ENCODE measurements at places on chromosomes 16 and 17. TPM values are rescaled to one million over a fixed set of nuclear protein-coding genes. Genes with fewer than 3 reads are reported as not detected.

DNA sequence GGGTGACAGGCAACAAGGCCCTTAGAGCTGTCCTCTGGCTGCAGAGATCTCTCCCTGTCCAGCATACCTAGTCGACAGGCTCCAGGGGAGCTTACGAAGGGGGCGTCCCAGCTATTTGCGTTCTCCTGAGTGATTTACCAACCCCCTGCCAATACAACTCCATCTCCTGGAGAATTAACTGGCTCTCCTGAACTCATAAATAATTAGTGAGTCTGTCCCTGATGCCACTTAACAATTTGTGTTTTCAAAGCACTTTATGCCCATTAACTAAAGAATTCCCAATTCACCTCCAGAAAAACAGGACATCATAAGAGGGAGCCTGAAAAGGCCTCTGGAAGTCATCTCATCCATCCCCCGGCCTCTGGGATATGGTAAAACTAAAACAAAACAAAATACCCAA lies 26.7 kb downstream of the SDK2 start:
- DNase-seq, result no peak

Gene TBC1D3C
- not detected for total RNA-seq

Gene TNFRSF17
- not detected for total RNA-seq

DNA sequence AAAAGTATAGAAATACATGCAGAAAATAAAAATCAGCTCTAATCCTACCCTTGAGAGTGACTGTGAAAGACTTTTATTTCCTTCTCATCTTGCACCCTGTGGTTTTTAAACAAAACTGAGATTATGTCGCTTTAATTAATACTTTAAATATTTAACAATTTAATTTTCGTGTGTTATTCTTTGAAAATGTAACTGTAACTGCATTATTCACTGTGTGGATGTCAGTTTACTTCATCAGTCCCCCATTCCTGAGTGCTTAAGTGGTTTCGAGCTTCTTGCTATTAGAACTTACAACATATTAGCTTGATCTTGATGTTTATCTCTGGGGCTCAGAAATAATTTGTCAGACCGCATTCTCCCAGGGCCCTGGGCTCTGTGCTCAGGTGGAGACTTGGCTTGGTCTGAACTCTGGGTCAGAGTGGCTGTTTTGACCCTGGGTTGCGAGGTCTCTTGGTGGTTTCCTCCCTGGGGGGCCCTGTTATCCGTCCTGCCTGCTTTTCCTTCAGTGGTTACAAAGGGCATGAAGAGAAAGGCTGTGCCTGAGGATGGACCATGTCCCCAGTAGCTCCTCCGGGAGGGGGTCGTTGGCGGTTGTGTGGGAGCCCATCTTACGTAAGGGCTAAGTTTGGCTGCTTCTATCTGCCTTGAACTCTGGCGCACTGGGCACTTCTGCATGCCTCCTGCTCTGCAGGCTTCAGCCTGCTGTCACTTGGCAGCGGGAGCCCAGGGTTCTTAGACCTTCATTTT lies 25.7 kb downstream of the AKAP1 start:
- DNase-seq, result no peak

DNA sequence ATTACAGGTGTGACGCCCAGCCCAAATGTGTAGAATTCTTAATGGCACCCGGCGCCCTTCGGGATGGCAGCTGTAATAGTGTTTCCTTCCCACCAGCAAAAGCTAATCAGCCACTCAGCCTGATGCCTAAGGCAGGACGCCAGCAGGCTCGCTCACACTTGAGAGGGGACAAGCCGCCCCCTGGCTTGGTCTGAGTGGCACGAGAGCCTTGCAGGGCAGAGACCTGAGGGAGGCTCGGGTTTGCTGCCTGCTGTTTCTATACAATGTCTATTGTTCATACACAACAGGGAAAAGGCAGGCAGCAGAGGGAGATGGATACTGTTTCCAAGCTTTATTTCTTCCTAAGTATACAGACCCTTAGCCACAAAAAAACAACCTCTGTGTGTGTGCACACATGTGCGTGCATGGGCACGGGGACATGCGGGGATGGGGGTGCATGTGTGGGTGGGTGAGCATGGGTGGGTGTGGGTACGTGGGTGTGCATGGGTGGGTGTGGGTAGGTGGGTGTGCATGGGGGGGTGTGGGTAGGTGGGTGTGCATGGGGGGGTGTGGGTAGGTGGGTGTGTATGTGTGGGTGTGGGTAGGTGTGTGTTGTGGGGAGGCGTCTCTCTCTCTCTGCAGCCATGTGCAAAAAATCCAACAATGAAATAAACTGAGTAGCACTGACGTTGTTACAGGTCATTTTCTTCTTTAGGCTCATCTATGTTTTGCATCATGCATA lies 10.0 kb downstream of the SLC38A8 start:
- no peak for DNase-seq

- DNase-seq, result no peak
Measured at GRCh38 chr16:1174477-1175357, 21.8 kb downstream of the CACNA1H start.
